ENCODE measurements at places on chromosomes 16 and 17. TPM values are rescaled to one million over a fixed set of nuclear protein-coding genes. Genes with fewer than 3 reads are reported as not detected.
A peak's percentile ranks its signal among the peaks of the same experiment; 100 is the strongest.

RNF222 gene
- not detected for total RNA-seq

DNAH3 gene
- 3.1 TPM for total RNA-seq

LRRC36 gene
- total RNA-seq: not detected

ZFP1 gene
- total RNA-seq: 12.4 TPM

GPT2 gene
- 34.2 TPM for total RNA-seq

SLFN12 gene
- total RNA-seq: 15.5 TPM

TEX19 gene
- not detected for total RNA-seq

TMIGD1 gene
- total RNA-seq: not detected

CIAPIN1 gene
- 53.2 TPM for total RNA-seq

ACSM3 gene
- total RNA-seq: 30.6 TPM

TEKT1 gene
- not detected for total RNA-seq

PAGR1 gene
- total RNA-seq: 20.7 TPM

GPR142 gene
- 0.52 TPM for total RNA-seq

PHOSPHO1 gene
- 0.34 TPM for total RNA-seq

BCL6B gene
- 21.6 TPM for total RNA-seq

- DNase-seq: no peak
Measured at GRCh38 chr16:4580250-4580649, 24.1 kb downstream of the C16orf96 start.

GRCh38 chr17:53629188-53629587 lies 193.5 kb upstream of the KIF2B start:
- no peak for DNase-seq

DNA sequence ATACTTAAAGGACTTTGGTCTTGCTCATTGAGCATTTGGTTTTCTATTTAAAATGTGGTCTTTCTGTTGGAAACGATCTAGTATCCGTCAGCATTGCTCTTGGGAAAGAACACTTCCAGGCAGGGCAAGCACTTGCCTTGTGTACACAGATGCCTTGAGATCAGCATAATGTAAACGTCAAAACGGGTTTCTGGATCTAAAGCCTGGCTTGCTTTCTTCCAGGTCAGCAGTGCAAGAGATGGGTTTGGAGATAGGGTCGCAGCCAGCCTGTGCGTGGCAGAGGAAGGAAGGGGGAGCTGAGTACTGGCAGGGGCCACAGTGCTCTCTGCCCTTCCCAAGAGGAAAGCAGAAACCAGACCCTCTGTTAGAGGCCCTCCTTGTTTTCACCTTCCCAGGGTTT lies 175.5 kb downstream of the LGALS9B start:
- DNase-seq: no peak

- DNase-seq: no peak
Measured at GRCh38 chr16:61945511-61945910, 90.7 kb downstream of the CDH8 start.

DNA sequence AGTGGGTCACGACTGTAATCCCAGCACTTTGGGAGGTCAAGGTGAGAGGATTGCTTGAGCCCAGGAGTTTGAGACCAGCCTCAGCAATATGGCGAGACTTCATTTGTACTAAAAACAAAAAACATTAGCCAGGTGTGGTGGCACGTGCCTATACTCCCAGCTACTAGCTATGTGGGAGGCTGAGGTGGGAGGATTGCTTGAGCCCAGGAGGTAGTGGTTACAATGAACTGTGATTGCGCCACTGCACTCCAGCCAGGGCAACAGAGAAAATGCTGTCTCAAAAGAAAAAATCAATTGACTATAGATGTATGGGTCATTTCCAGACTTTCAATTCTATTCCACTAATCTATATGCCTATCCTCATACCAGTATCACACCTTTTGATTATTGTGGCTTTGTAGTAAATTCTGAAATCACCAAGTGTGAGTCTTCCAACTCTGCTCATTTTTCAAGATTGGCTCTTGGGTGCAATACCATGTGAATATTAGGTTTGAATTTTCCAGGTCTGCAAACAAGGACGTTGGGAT lies 27.2 kb upstream of the CEP20 start:
- DNase-seq: no peak

- no peak for DNase-seq
Measured at GRCh38 chr16:87628940-87629339, 26.6 kb downstream of the JPH3 start.

- peak; percentile 46 for DNase-seq
Measured at GRCh38 chr16:24668481-24669061, 60.9 kb upstream of the TNRC6A start.

GRCh38 chr17:29579866-29580771 lies 9.3 kb downstream of the GIT1 start:
- DNase-seq: peak; percentile 87

GRCh38 chr16:60815865-60816264 lies 1220.4 kb downstream of the CDH8 start:
- no peak for DNase-seq

DNA sequence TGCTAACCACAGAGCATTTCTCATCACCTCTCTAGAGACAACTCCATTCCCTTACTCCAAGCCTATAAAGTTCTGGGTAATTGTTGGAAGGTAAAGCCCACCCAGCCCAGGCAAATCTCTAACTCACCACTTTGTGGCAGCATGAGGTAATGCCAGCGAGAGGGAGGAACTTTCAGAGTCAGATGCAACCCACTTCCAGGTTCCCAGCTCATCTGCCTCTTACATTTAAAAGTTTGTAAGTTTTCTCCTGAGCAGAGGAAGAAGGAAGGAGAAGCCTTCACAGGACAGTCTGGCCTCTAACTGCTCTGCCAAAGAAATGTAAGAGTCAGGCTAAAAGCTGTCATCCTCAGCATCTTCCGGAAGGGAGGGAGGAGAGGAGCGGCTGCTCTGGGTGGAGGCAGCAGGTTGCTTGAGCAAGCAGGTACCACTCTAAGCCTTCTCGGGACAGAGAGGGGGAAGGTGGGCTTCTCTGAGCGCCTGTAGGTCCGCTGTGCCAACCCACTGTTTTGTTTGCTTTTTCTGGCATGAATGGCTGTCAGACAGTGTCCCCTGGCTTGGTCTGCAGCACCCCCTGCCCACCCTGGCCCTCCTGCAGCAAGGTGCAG lies 1.0 kb downstream of the ZNF319 start:
- DNase-seq: no peak

- DNase-seq: no peak
Measured at GRCh38 chr17:31068291-31068690, 26.5 kb upstream of the NF1 start.

DNA sequence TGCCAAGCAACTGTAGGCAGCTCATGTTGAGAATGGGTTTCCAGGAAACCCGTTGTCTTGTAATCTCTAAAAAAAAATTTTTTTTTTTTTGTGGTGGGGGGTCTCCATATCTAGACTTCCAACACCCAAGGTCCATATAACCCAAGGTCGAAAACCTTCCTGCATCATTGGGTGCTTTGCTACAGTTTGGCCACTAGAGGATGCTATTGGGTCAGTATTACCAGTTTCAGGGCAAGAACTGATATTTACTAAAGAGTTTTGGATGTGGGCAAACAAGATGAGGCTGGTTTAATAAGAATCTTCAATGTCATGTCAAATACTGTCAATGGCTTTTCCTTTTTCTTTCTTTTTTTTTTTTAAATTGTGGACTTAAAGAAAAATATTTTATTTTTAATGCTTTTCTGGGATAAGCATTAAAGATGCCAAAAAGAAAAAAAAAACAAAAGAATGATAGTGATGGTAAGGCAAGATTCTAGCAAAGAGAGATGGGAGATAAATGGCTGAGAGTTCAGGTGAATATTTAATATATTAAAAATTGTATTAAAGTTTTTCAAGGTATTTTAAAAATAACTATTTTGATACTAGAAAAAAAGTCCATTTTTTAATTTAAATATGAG lies 62.2 kb downstream of the DHRS7C start:
- DNase-seq: no peak

DNA sequence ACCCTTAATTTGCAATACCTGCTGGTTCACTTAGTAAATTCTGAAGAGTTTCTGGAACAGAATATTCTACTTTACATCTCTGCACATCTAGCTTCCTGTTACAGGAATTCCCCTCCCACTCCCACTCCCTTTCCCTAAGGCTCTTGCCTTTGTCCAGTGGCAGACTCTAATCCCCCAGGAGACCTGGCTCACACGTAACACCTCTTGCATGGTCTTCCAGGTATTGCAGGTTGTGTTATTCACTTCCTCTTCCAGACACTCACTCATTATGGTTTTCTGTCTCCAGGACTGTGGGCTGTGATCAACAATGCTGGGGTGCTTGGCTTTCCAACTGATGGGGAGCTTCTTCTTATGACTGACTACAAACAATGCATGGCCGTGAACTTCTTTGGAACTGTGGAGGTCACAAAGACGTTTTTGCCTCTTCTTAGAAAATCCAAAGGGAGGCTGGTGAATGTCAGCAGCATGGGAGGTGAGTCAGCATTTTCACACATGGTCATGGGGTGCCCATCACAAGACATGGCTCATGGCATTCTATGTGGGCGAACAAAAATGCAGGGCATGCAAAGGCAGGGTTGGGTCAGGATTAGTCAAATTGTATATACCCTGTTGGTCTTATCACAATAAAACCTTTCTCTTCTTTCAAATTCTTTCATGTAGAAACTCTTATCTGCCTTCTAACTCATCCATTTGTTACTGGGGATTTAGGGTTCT lies 35.8 kb downstream of the HSD17B2 start:
- no peak for DNase-seq

- no peak for DNase-seq
Measured at GRCh38 chr17:562174-562573, 152.5 kb downstream of the VPS53 start.

GRCh38 chr16:17775061-17775460 lies 304.3 kb upstream of the XYLT1 start:
- no peak for DNase-seq

DNA sequence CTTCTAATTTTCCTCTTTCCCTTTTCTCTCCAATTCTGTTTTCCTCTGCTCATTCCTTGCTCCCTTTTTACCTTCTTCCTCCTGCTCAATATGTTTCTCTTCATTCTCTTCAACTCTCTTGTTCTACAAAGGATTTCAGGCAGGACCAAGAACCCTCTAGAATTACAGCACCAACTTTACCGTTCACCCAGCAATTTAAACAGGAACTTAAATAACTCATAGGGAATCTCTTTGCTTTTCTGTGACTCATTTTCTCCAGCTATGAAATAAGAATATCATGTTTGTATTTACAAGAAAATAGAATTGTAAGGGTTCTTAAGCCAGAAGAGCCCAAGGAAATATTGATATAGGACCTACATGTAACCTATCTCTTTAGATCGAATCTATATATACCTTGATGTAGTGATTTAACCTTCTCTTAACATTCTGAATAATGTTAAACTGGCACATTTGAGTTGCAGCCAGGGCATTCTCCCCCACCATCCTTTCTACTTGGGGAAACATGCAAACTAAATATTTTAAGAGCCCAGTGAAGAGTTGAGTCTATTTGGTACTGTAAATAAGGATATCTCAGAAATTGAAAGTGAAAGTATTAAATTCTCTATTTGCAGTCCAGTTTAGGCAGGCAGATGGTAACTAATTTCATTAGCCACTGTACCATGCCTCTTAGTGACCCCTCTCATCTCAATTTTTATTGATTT lies 137.0 kb downstream of the ANKFN1 start:
- DNase-seq: no peak

- no peak for DNase-seq
Measured at GRCh38 chr17:45851464-45851863, 6.8 kb downstream of the SPPL2C start.

- no peak for DNase-seq
Measured at GRCh38 chr16:85075236-85075924, 36.9 kb downstream of the CIBAR2 start.

DNA sequence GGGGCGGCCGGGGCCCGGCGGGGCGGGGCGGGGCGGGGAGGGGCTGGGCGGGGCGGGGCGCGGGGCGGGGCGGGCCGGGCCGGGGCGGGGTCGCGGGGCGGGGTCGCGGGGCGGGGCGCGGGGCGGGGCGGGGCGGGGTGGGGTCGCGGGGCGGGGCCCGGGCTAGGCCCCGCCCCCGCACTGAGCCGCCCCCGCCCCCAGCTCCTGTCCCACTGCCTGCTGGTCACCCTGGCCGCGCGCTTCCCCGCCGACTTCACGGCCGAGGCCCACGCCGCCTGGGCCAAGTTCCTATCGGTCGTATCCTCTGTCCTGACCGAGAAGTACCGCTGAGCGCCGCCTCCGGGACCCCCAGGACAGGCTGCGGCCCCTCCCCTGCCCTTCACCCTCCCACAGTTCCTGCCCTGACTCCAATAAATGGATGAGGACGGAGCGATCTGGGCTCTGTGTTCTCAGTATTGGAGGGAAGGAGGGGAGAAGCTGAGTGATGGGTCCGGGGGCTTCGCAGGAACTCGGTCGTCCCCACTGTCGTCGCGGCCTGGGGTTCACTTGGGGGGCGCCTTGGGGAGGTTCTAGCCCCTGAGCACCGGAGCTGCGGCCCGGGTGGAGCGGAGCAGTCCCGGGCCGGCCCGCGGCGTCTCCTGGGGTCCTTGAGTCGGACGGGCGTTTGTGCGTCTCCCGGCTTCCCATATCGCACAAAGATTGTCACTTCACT lies 795 bp upstream of the HBM start:
- no peak for DNase-seq

DNA sequence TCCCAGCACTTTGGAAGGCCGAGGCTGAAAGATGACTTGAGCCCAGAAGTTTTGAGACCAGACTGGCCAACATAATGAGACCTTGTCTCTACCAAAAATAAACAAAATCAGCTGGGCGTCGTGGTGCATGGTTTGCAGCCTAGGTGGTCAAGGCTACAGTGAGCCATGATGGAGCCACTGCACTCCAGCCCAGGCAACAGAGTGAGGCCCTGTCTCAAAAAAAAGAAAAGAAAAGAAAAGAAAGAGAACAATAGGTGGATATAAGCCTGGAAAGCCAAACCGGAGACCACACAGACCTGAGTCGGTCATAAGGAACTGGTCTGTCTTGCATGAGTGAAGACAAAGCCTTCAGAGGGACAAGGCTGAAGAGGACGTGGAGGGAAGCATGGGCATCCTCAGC lies 14.4 kb downstream of the ATP6V0D1 start:
- DNase-seq: no peak

GRCh38 chr17:58394534-58395223 lies 22.7 kb downstream of the RNF43 start:
- no peak for DNase-seq

GRCh38 chr17:37489197-37490001 lies at the start of gene DUSP14:
Gene DUSP14, plus strand, starts transcription at chr17:37489891. Its CDS starts 22,382 bp downstream, at chr17:37512273.
- peak; percentile 79 for DNase-seq

- no peak for DNase-seq
Measured at GRCh38 chr16:89113661-89114060, 20.0 kb downstream of the ACSF3 start.

DNA sequence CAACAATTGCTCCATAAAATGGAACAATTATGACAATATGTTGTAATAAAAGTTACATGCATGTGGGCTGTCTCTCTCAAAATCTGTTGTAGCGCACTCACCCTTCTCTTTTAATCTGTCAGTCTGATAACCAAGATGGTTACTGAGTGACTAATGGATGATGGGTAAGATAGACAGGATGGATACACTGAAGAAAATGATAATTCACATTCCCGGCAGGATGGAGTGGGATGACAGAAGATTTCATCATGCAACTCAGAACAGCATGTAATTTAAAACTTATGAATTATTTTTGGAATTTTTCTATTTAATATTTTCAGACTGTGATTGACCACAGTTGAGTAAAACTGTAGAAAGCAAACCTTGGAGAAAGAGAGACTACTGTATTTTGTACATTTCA lies 30.5 kb downstream of the CDH13 start:
- DNase-seq: no peak

Data from ureter (tissue), 1 donor.